ENCODE measurements at places on chromosomes 2 and 18.

DNA sequence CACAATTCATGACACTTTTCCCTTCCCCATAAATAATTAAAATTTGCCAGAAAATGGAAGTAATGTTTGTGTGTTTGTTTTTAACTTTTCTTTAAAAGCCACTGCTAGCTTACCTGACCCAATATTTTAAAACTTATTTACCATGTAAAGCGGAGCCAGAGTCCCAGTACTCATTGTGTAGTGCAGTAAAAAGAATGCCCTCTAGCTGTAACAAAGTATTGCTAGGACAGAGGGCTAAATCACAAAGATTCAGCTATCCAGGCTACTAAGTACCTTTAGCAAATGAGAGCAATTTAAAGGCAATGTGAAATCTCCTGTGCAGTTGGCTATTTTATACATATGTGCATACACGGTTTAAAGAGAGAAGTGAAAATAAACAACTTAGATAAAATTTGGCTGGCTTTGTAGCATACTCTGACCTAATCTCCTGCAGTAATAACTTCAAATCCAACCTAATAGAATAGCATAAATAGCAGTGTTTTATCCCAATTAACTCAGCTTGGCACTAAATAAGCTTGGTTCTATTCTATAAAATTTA, 997.4 kb upstream of the PIK3C3 start:
- DNase-seq, result no peak

DNA sequence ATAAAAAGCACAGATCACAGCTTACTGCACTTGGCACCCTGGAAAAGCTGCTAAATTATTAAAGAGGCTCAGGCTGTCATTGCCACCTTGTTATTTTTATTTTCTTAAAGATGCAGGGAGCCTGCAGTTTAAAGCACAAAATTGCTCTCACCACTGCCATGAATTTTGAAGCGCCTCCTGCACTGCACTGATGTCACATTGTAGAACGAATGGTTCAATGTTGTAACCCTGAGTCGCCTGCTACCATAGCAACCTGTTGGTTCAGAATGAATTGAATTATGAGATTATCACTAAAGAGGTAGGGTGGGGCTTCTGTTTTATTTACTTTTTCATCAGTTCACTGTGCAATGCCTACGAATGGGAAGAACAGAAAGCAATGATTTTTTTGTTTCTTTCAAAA, 16.5 kb downstream of the SCG2 start:
- DNase-seq, result no peak

- peak; percentile 89 for DNase-seq
Measured at GRCh38 chr2:219218732-219219701, at the start of gene ABCB6. Gene ABCB6, minus strand, starts transcription at chr2:219218958. Its CDS starts 285 bp downstream, at chr2:219218673.

DNA sequence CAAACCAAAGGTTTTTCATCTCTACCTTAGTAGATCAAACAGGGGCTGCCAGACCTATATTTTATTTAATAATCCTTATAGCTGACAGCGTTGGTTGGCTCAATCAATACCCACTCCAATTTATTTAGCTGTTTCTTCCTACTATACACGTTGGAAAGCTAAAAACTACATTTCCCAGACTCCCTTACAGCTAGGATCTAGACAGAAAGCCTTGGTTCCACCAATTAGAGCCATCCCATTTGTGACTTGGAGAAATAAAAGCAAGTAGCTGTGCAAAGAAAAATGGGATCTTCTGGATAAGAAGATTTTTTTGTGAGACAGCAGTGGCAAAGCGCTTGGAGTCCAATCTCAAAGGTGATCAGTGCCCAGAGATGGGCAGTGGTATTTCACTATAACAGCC, 331.3 kb upstream of the MEIS1 start:
- no peak for DNase-seq

DNA sequence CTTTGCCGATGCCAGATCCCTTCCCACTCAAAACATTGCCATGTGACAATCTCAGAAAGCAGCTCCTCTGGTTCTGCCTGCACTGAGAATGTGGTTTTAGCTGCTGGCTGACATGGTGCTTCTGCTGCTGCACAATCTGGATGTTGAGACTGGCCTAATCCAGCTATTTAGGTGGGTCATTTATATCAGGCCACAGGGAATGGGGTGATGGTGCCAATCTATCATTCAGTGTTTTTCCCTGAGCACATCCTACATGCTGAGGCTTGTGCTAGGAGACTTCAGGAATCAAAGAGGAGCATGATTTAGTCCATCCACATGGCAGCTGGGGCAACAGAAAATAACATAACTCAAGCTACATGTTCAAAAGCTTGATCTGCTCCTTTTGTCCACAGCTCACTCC, 144.7 kb downstream of the CYRIA start:
- DNase-seq, result no peak

DNA sequence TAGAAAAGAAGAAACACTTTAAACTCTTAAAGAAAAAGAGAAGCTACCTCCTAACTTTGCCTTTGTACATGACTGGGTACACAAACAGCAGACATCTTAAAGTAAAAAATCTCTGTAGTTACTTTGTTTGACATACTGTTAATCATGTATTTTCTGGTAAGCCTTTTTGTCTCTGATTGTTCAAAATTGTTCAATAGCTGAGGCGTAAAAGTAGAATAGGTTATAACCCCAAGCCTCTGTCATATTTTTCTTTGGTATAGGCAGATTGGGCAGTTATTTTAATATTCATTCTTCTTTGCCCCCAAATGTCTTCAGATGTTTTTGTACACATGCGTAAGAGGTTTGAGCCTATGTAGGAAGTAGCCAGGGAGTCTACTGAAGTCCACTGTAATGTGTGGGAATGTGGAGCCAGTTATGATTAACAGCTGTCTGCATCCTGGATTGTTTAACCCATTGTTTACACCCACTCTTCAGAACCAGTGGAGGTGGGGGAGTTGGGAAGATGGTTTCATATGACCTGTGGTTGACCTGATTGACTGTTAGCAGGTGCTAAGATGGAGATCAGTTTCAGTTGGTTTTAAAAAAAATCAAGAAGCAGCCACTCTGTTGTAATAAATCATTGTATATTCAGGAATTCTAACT, 150.5 kb downstream of the TANC1 start:
- no peak for DNase-seq

- DNase-seq, result no peak
Measured at GRCh38 chr18:13006531-13007247, 15.5 kb downstream of the CEP192 start.

GRCh38 chr2:241041589-241042158, 43.3 kb downstream of the SNED1 start:
- no peak for DNase-seq

GRCh38 chr2:20424300-20425290, 22.3 kb upstream of the RHOB start:
- peak; percentile 27 for DNase-seq

DNA sequence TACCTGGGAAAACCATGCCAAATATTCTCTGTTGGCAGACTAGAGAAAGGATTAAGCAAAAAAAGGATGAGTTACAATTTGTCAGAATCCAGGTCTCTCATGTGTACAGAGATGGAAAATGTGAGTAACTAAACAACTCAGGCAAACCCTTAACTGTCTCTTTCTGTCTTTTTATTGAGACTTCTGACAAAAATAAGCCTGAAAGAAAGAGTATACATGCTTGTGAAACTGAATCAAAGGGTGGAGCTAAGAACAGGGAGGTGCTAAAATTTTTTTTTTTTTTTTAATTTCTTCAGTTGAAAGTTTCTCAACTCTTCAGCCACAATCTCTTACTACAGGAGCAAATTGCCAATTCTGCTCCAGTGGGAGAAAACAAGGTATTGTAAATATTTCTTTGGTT, at the start of gene SERPINB10:
TSS of gene SERPINB10 (plus strand) at position 295 of the 400 bp plus-strand sequence. CDS start 7,553 bp downstream, outside the sequence.
- no peak for DNase-seq

- peak; percentile 23 for DNase-seq
Measured at GRCh38 chr2:29841386-29842004, 79.9 kb downstream of the ALK start.

GRCh38 chr2:105296017-105296611, 33.4 kb downstream of the TGFBRAP1 start:
- no peak for DNase-seq

DNA sequence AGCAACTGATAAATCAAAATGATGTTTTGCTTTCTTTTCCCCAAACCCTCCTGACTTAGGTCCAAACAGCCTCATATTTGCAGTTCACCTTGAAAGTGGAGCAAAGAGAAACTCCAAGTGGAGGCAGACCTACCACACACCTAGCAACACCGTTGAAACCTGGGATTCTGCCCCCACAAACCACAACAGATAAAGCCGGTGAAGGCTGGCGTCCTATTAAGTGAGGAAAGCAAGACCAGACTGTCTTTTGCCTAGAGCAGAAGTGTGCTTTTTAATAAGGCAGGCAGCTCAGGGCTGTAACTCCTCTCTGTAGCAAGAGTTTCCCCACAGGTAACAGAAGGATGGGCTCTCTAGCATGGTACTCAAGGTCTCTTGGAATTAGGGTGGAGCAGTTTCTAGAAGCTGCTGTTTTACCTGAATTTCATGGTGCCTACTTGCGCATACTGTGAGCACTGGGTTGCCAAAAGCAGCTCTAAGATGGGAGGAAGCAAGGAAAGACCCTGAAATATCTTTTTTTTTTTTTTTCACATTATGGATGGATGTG, 336.9 kb downstream of the BCL11A start:
- no peak for DNase-seq

- DNase-seq, result no peak
Measured at GRCh38 chr2:3099145-3099859, 278.3 kb downstream of the EIPR1 start.

DNA sequence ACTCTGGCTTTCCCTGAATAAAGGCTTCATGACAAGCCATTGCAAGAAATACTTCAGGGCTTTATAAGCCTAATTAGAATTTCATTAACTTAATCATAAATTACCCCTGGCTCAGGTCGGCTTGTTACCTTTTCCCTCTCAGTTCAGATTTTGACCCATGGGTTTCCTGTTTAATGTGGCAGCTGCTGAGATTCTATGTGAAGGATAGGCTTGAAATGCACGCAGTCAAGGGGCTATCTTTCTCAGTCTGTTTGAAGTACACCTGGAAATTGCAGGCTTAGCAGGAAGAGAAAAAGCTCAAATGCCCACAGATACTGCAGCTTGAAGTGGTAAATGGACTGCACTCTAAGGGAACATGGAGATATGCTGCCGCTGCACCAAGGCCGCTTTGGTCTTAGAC, 49.4 kb downstream of the CAVIN2 start:
- no peak for DNase-seq

DNA sequence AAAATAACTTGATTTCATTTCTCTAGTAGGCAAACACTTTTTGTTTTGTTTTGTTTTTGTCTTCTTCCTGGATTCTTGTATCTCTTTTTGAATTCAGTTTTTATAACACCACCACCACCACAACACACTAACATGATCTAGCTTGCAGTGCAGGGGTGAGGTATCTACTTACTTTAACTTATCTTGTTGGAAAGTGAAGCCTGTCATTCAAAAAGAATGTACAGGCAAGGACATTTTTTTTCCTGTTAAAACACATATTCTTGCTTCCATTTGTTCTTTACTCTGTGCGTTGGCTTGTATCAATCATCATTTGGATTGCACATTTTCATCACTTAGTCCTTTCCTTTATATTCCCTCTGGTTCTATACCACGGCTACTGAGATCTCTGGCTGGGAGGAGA, 824.2 kb downstream of the PLCL1 start:
- DNase-seq, result no peak
